ENCODE measurements at places on chromosomes 1 and 21.
A peak's percentile ranks its signal among the peaks of the same experiment; 100 is the strongest.

GRCh38 chr1:12129624-12130023 is 37.2 kb upstream of the TNFRSF1B start:
- no peak for DNase-seq

- no peak for DNase-seq
These were observed 1.1 kb upstream of the PLCH2 start for GRCh38 chr1:2474933-2475371.

GRCh38 chr21:31317688-31318087 is 26.4 kb downstream of the TIAM1 start:
- DNase-seq = no peak

GRCh38 chr21:34688145-34688544 is 19.4 kb downstream of the CLIC6 start:
- DNase-seq = no peak

GRCh38 chr1:43271186-43272118 is 1.7 kb downstream of the TMEM125 start:
- DNase-seq = no peak

- no peak for DNase-seq
These were observed 90.8 kb downstream of the DDAH1 start for GRCh38 chr1:85374160-85374559.

DNA sequence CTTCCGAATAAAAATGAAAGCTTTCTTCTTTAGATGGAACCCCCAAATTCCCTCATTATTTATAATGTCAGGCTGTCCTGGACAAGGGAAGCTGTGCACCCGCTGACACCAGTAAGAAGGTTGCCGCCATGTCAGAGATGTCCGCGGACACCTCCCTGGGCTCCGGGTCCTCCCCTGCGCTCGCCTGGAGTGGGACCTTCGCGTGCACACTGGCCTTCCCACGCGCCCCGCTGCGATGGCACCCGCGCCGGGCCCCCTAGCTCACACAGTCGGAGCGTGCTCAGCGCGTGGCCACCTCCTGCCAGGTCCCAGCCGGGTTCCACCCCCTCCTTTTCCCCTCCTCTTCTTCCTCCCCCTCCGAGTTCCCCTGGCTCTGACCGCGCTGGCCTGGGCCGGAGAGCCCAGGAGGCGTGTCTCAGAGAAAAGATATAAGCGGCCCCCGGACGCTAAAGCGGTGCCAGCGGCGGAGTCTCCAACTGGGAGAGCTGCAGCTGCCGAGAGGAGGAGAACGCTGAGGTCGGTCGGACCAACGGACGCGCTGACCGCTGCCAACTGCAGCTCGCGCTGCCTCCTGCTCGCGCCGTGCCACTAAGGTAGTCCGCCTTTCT is at the start of gene G0S2:
TSS of gene G0S2 (plus strand) at position 456 of the 608 bp plus-strand sequence. CDS start 273 bp downstream, outside the sequence.
- DNase-seq = peak; percentile 78

DNA sequence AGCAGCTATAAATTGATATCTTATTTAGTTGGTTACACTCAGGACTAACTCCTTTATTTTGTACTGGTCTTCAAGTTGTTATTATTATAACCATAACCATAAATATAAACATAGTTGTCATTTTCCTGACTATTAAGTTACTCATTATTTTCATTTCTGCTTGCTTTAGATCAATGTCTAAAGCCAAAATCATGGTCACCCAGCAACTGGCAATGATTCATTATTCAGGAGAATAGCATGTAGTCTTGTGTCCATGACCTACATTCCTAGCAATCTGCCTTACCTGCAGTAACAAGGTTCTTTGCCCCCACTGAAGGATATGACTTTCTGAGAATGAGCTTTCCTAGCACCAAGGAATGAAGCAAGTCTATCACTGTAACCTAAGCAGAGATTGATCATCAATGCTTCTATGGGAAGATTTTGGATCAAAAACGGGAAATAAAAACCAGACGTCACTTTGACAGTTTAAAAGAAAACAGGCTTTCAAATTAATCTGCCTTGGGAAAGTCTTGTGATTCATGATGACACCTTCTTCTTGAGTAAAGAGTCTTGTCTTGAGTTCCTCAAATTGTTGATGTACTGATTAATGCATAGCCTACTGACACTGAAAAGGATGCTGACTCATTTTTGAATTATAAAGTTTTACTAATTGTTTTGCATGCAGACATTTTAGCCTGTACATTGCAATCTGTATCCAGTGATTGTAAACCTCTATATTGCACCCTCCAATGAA is 203.3 kb upstream of the IVNS1ABP start:
- no peak for DNase-seq
